ENCODE measurements at places on chromosomes 13 and 19. TPM values are rescaled to one million over a fixed set of nuclear protein-coding genes. Genes with fewer than 3 reads are reported as not detected.

GRCh38 chr13:32124743-32125142 is 93.2 kb downstream of the FRY start:
- H3K4me1 ChIP-seq, result no peaks in the 10 kb centered on the region
- H3K27ac ChIP-seq, result no peak overlapping the region
- DNase-seq, result no peak
- no peak overlapping the region for H3K4me3 ChIP-seq
- no peaks in the 10 kb centered on the region for H3K27me3 ChIP-seq

DNA sequence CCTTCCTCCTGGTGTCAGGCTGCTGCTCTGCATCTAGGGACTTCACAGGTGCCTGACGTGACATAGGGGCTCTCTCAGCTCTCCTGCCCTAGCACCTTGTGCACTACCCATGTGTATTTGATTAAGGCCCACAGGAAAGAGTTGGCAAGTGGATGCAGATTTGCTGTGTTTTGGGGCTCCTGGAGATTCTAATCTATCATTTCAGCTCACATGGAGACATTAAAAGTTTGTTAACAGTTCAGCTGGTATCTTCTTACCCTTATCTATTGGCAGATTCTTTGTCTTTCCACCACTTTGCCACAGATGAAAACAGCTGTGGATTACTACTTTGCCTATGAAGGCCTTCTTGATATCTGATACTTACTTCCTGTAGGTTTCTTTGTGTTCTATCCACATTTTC is 41.9 kb downstream of the WASF3 start:
- peaks cover 14% of the 10 kb centered on the region for H3K27me3 ChIP-seq
- no peaks in the 10 kb centered on the region for H3K36me3 ChIP-seq
- no peak for DNase-seq
- H3K27ac ChIP-seq, result no peak overlapping the region
- no peaks in the 10 kb centered on the region for H3K4me1 ChIP-seq

GRCh38 chr19:7294558-7295212 is 471 bp upstream of the INSR start:
- H3K4me1 ChIP-seq, result peaks cover 21% of the 10 kb centered on the region
- H3K27ac ChIP-seq, result peak overlapping the region; percentile 56
- H3K36me3 ChIP-seq, result no peaks in the 10 kb centered on the region
- H3K4me3 ChIP-seq, result peak overlapping the region; percentile 31

DNA sequence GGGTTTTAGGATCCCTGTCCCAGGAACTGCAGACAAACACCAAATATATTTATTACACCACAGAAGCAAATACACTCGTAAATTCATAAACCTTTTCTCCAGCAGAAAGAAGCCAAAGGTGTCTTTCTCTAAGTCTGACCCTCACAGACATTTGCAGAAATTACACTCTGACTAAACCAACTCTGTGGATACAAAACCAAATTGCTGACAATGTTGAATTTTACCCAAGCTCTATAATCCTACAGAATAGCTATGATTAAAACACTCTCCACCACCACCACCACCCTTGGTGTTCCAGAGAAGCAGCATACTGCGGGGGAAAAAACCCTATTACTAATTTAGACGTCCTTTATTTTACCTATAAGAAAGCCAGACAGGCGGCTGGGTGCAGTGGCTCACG is 5.2 kb downstream of the ZNF564 start:
- no peak overlapping the region for H3K27ac ChIP-seq
- no peaks in the 10 kb centered on the region for H3K4me1 ChIP-seq
- H3K4me3 ChIP-seq, result no peak overlapping the region
- no peak for DNase-seq

- H3K27ac ChIP-seq, result no peak overlapping the region
- DNase-seq, result no peak
- H3K36me3 ChIP-seq, result 0 out of 2 replicates have a peak, but pooled peaks cover 12% of the 10 kb centered on the region
- 0 out of 2 replicates have a peak, but pooled peaks cover 3% of the 10 kb centered on the region for H3K4me1 ChIP-seq
Measured at GRCh38 chr13:40812102-40812501, 22.7 kb downstream of the SLC25A15 start.

Gene GPR12
- total RNA-seq, result not detected
